ENCODE measurements at places on chromosomes 1 and 21.

DNA sequence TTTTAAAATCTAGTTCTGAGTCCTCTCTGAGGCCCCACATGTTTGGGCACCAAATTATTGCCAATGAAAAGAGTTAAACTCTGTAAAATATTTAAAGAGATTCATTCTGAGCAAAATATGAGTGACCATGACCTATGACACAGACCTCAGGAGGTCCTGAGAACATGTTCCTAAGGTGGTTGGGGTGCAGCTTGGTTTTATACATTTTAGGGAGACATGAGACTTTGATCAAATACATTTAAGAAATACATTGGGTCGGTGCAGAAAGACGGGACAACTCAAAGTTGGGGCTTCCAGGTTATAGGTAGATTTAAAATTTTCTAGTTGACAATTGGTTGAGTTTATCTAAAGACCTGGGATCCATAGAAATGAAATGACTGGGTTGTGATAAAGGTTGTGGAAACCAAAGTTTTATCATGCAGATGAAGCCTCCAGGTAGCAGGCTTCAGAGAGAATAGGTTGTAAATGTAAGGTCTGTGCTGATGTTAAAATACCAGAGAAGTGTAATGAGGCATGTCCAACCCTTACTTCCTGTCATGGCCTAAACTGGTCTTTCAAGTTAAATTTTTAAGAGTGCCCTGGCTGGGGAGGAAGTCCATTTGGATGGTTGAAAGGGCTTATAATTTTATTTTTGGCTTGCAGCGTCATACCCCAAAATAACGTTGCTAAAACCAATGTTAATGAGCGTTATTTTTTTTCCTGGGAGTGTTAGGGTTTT lies 274.9 kb downstream of the NUF2 start:
- no peaks in the 10 kb centered on the region for H3K27me3 ChIP-seq
- H3K27ac ChIP-seq, result no peak overlapping the region
- no peak overlapping the region for H3K4me3 ChIP-seq
- H3K4me1 ChIP-seq, result no peaks in the 10 kb centered on the region

GRCh38 chr1:229280921-229281320 lies 10.0 kb downstream of the RAB4A start:
- no peaks in the 10 kb centered on the region for H3K27me3 ChIP-seq
- peaks cover 13% of the 10 kb centered on the region for H3K36me3 ChIP-seq
- peak overlapping the region; percentile 48 for H3K4me3 ChIP-seq

- H3K27me3 ChIP-seq, result peaks cover 3% of the 10 kb centered on the region
- H3K36me3 ChIP-seq, result no peaks in the 10 kb centered on the region
- no peak overlapping the region for H3K27ac ChIP-seq
- no peak for ATAC-seq
- H3K4me3 ChIP-seq, result no peak overlapping the region
- H3K4me1 ChIP-seq, result no peaks in the 10 kb centered on the region
These were observed 56.8 kb downstream of the PRDM16 start for GRCh38 chr1:3125546-3126368.

- H3K36me3 ChIP-seq, result no peaks in the 10 kb centered on the region
- peak overlapping the region; percentile 44 for H3K4me3 ChIP-seq
- peak; percentile 87 for ATAC-seq
- H3K27ac ChIP-seq, result peak overlapping the region; percentile 66
These were observed 5.2 kb downstream of the GJC2 start for GRCh38 chr1:228154670-228155571.

DNA sequence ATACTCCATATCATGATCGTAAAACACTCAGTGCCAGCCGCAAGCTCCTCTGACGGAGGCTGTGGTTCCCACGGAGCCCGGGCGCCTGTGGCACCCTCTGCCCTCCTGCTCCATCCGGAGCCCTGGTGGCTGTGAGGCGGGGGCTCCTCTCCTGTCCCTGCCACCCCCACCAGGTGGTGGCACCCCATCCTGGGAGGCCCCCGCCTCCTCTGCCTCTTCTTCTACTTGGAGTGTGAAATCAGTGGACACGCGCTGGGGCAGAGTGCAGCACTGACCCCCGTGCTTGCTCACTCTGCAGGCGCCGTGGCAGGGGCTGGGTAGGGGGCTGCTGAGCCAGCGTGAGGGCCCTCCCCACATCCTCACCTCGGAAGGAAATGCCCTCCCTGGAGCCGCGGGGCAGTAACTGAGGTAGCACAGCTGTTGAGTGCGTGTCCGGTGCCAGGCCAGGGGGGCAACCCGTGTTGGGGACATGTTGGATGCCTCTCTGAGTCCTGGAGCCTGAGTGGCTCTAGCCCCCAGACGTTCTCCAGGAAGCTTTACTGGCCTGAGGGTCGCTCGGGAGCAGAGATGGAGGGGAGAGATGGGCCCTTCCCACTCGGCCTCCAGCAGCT lies 58.7 kb upstream of the ABCG1 start:
- no peaks in the 10 kb centered on the region for H3K27me3 ChIP-seq
- no peak overlapping the region for H3K4me3 ChIP-seq
- ATAC-seq, result no peak
- no peaks in the 10 kb centered on the region for H3K36me3 ChIP-seq
- peaks cover 16% of the 10 kb centered on the region for H3K4me1 ChIP-seq

- no peaks in the 10 kb centered on the region for H3K27me3 ChIP-seq
- no peak overlapping the region for H3K4me3 ChIP-seq
- no peak overlapping the region for H3K27ac ChIP-seq
- ATAC-seq, result no peak
- H3K36me3 ChIP-seq, result no peaks in the 10 kb centered on the region
These were observed 586.3 kb downstream of the ADGRL2 start for GRCh38 chr1:82387012-82387366.

- H3K36me3 ChIP-seq, result no peaks in the 10 kb centered on the region
- H3K27me3 ChIP-seq, result peaks cover 4% of the 10 kb centered on the region
- no peak overlapping the region for H3K4me3 ChIP-seq
These were observed 32.9 kb downstream of the FCRL5 start for GRCh38 chr1:157519451-157519850.

DNA sequence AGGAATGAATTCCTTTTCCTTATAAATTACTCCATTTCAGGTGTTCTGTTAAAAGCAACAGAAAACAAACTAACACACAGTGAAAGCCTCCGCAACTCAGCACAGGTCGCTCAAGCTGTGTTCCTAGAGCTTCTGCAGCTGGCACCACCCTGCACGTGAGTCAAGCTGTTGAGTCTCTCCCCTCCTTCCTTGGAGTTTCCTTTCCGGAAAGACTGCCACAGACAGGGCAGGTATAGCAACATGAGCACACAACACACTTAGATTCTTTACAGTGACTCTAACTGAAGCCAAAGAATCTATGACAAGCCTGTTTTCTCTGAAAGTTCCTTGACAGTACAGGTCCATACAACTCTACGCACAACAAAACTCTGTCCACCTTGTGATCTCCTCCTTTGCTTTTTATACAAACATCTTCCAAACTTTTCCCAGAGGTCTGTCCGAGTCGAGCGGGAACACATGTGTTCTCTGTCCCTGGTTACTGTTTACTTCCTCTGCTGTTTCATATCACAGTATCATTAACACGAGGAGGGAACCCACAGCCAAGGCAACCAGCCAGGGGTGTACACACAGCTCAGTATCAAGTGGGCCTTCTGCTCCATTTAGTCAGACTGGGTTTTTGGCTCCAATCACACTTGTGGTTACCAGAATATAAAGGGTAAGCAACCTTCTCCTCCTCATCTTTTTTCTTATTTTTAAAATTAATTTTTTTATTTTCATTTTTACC lies 38.7 kb upstream of the DESI2 start:
- no peak for ATAC-seq
- no peak overlapping the region for H3K27ac ChIP-seq
- H3K27me3 ChIP-seq, result no peaks in the 10 kb centered on the region
- no peaks in the 10 kb centered on the region for H3K4me1 ChIP-seq
- H3K4me3 ChIP-seq, result no peak overlapping the region

DNA sequence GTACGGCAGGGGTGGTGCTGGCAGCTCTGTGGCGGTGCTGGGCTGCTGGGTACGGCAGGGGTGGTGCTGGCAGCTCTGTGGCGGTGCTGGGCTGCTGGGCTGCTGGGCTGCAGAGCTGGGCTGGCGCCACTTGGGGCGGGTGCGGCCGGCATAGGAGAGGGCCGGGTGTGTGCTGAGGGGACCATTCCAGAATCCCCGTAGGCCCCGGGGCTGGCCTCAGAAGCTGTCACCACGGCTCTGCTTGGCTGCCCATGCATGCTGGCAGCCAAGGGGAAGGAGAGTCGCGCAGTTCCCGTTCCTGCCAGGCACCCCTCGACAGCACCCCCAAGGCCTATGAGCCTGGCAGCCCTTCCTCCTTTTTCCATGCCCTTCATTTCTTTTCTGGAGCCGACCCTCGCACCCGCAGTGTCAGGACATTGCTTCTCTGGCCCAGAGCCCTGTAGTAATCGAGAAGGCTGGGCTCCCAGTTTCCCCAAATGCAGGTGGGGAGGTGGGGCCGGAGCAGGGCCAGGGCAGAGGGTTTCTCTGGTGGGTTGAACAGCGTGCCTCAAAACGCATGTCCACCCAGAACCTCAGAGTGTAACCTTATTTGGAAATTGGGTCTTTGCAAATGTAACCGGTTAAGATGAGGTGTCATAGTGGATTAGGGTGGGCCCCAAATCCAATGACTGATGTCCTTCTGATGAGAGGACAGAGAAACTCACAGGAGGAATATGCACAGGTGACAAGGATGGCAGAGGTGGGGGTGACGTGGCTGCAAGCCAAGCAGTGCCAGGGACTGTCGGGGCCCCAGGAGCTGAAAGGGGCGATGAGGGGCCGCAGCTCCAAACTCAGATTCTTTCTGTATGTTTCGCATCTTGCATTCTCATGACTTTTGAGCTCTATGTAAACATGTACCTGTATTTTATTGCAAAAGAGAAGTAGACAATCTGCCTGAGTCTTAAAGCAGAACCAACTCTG lies 71.0 kb upstream of the ACTRT2 start:
- H3K27ac ChIP-seq, result no peak overlapping the region
- peaks cover 13% of the 10 kb centered on the region for H3K27me3 ChIP-seq
- H3K36me3 ChIP-seq, result no peaks in the 10 kb centered on the region
- H3K4me3 ChIP-seq, result no peak overlapping the region

DNA sequence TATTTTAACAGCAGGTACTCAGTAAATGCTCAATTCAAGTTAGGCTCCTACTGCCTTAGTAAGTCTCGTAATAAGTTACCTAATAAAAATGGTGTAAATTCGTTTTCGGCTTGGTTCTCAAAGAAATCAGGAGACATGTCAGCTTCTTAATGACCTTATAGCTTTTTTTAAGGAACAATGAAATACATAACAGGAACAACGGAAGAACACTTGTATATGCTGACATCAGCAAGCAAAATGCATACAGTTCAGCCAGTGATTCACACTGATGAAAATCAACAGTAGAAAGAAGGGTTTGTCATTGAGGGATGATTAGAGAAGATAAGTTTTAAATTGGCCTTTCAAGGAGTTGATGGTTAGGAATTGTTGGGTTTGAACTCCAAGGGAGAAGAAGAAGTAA lies 13.3 kb downstream of the RPTN start:
- peaks cover 6% of the 10 kb centered on the region for H3K4me1 ChIP-seq
- H3K36me3 ChIP-seq, result no peaks in the 10 kb centered on the region
- no peak overlapping the region for H3K4me3 ChIP-seq
- ATAC-seq, result no peak
- no peak overlapping the region for H3K27ac ChIP-seq
- H3K27me3 ChIP-seq, result peaks cover 14% of the 10 kb centered on the region
